ENCODE measurements at places on chromosomes 16 and 17.

- no peak for DNase-seq
Observed at GRCh38 chr17:13154398-13154797, 136.6 kb upstream of the ELAC2 start.

DNA sequence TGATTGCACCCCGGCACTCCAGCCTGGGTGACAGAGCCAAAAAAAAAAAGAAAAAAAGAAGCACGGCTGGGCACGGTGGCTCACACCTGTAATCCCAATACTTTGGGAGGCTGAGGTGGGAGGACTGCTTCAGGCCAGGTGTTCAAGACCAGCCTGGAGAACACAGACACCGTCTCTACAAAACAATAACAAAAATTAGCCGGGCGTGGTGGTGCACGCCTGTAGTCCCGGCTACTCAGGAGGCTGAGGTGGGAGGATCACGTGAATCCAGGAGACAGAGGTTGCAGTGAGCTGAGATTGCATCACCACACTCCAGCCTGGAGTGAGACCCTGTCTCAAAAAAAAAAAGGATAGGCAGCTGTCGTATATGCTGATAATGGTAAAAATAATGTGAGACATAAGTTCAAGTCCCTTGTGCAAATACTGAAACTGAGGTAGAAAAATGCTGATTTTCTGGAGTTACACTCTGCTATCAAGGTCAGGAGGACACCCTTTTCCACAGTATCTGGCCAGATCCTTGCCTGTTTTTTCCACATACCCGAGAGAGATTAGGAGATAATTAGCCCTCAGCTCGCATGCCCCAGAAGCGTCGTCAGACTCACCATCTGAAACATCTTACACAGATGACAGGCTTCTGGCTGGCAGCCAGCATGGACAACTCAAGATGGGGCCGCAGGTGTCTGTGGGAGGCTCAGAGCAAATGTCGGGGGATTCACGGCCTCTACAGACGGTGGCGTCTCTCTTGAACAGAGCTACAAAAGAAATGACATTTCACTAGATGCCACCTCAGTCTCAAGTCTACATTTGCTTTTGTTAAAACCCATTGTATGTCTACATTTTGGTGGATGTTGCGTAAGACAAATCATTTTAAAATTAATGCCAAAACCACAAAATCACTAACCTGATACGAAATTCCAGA, 36.8 kb downstream of the WDR45B start:
- no peak for DNase-seq

DNA sequence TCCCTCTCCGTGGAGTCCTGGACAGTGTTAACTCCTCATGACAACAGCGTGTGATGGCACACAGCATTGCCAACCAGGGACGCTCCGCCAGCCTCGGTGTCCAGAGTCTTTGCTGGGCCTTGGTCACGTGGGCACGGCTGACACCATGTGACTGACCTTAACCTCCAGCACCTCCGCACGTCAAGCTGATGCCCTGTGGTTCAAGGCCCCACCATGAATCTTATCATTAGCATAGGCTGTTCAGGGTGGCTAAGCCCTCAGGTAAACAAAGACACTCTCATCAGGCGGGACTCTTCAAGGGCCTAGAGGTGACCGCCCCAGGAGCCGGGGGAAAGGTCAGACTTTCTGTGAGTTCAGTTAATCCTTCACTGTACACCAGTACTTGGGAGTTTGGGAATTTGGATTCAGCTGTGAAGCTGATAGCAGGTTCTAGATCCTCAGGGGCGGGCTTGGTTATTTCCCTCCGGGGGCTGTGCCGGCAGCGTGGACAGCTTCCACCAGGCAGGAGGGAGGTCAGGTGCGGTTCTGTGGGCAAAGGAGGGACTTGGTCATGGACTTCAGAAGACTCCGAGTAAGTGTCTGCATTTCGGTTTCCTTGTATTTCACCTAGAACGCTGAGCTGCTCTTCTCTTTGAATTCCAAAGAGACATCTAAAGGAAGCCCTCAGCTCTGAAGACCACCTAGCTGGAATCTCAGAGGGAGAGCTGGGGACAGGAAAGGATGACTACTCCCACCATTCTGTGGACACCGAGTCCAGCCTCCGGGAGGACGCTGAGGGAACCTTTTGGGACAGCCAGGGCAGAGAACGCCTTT, 195.5 kb upstream of the CIBAR2 start:
- DNase-seq, result no peak

GRCh38 chr17:9037736-9038135, 16.4 kb downstream of the NTN1 start:
- DNase-seq, result no peak

GRCh38 chr16:10981697-10982216, 37.4 kb downstream of the CLEC16A start:
- DNase-seq, result no peak

DNA sequence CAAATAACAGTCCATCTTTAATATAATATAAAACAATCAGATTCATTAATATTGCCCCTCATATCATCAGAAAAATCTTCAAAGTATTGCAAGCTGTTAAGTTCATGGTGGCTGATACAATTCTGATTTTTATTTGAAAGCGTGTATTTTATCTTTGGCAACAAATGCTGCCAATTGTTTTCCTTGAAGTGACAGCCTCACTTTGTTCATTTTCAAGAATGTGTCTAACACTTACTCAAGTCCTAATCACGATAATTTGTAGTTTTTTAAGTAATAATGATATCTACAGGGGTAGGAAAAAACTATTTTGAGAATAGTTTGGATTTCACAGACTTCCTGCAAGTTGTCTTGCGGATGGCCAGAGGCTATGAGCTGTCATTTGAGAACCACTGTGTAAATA, 75.8 kb downstream of the HS3ST3B1 start:
- DNase-seq, result no peak

- DNase-seq, result peak; percentile 38
Observed at GRCh38 chr17:77826132-77826873, 132.2 kb upstream of the TNRC6C start.

DNA sequence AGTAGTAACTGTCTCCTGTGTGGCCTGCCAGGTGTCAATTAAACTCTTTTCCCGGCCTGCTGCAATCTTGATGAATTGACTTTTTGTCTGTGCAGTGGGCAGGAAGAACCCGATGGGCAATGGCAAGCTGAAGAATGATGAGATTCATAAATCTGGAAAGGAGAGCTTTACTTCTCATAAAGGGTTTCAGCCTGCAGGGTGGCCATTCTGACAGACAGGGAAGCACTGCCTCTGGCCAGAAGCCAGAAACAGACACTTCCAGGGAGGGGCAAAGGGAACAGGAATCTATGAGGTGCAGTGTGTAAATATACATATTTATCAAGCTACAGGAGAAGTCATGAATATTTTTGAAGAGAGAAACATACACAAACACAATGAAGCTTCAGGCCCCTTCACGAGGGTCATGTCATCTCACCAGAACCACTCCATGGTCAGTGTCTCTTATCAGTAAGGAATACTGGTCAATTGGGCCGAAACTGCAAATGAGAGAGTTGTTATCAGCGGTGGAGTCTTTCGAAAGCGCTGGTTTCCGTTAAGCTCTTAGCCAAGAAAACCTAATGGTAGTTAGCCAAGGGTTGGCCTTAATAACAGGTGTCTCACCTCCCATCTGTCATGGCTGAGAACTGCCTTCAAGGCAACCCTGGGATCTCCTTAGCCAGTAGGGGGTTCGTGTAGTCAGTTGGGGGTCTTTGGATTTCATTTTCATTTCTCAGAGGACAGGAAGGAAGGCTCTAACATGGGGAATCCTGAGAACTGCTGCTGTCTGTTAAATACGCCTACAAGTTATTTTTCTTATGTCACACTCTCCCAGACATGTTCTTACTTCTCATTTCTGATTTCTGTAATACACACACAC, 1.2 kb upstream of the NARF start:
- no peak for DNase-seq

- DNase-seq, result no peak
Observed at GRCh38 chr16:58639836-58640235, 10.2 kb upstream of the CNOT1 start.

- no peak for DNase-seq
Observed at GRCh38 chr17:28508211-28508724, 2.1 kb downstream of the FOXN1 start.

GRCh38 chr17:37490022-37490587, 414 bp downstream of the DUSP14 start:
- DNase-seq, result peak; percentile 78

DNA sequence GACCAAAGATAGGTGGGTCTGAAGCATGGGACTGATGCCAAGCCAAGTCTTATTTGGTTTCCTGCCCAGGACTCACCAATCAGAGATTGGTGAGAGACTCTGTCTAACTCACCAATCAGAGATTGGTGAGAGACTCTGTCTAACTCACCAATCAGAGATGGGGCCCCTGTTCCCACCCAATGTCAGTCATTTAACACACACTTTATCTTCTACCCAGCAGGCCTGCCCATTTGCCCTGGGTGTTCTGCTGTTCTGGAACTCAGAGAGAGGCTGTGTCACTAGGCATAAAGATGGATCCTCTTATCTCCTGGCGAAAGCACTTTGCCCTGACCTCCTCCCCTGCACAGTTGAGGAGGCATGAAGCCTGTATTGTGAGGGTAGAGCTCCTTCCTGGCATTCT, 5.4 kb upstream of the RHOT1 start:
- no peak for DNase-seq

DNA sequence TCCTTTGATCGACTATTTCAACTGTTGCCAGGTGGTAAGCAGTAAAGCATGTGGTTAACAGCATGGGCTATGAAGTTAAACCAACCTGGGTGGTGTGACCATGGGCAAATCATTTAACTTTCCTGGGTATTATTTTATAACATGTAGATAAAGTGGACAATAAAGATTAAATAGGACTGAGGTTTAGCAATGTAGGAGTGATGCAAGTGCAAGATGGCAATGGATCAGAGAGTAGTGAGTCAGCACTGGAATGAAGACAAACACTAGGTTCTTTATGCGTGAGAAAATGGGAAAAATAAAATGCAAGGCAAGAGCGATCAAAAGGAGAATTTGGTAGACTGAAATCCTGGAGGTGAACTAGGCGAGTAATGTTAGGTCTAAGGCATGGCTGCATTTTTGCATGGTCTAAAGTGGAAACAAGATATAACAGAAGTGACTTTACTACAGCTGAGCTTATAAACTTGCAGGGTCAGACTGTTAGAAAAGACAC, 222.4 kb upstream of the AXIN2 start:
- no peak for DNase-seq

- no peak for DNase-seq
Observed at GRCh38 chr17:3695129-3695722, 729 bp downstream of the P2RX5 start.

- peak; percentile 60 for DNase-seq
Observed at GRCh38 chr16:9134739-9135138, 43.3 kb downstream of the HAPSTR1 start.

GRCh38 chr17:56883616-56884015, 30.2 kb downstream of the TRIM25 start:
- DNase-seq, result no peak

- DNase-seq, result no peak
Observed at GRCh38 chr16:391885-392335, 5.1 kb upstream of the NME4 start.

- DNase-seq, result no peak
Observed at GRCh38 chr17:56867948-56868376, 34.0 kb downstream of the DGKE start.

- no peak for DNase-seq
Observed at GRCh38 chr16:77877712-77878347, 89.5 kb downstream of the VAT1L start.

GRCh38 chr17:81489012-81489997, 23.3 kb downstream of the ACTG1 start:
- DNase-seq, result no peak

DNA sequence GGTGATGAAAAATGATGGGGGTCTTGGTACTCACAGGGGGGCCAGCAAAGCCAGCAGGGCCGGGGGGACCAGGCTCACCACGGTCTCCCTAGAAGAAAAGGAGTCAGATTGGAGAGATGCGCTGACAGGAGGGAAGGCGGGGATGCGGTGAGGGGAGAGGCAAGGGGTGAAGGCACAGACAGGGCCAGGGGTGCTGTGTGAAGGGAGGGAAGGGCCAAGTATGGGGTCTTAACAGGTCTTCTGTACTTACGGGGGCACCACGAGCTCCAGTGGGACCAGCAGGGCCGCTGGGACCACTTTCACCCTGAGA, 11.2 kb downstream of the COL1A1 start:
- DNase-seq, result no peak

DNA sequence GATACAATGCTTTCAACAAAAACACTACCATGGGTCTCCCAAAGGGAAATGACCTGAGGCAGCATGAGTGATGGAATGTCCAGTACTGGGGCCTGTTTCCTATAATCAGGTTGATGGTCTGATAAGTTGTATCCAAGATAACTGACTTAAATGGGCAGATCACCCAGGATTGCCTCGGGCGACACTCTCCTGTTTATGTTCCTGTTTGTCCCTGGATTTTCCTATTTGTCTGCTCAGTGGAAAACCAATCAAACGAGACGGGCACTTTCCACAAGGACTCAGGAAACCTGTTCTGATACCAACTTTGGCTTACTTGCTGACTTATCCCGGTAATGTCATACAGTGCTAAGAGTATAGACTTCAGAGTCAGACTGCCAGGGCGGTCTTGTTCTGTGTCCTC, 27.4 kb downstream of the USP43 start:
- no peak for DNase-seq

- DNase-seq, result no peak
Observed at GRCh38 chr16:2809149-2809760, 7.8 kb upstream of the PRSS21 start.

DNA sequence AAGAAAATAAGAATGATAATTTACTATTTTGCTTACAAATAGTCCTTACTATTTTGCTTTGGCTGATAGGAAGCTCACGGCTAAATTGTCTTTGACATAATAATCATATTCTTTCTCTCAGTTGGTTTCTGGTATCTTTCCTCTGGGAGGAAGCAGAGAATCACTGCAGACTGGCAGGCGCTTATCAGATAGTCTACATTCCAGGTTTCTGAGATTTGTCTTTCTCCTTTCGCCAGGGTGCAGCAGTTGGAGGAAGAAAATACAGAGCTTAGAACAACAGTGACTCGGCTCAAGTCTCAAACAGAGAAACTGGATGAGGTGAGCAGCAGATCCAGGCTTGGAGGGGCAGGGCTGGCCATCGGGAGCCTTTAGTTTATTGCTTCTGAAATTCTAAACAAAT, 136.1 kb downstream of the RAB11FIP4 start:
- no peak for DNase-seq

GRCh38 chr17:74547736-74548135, 1.8 kb upstream of the CD300C start:
- no peak for DNase-seq

GRCh38 chr16:450385-450784, 24.9 kb downstream of the RAB11FIP3 start:
- DNase-seq, result no peak

GRCh38 chr17:17062356-17062755, 20.1 kb downstream of the MPRIP start:
- peak; percentile 51 for DNase-seq

- no peak for DNase-seq
Observed at GRCh38 chr17:79616801-79617200, 6.0 kb upstream of the RBFOX3 start.

GRCh38 chr16:3816326-3816725, 64.2 kb downstream of the CREBBP start:
- no peak for DNase-seq

Measured in sciatic nerve (tissue), 2 donors.